ENCODE measurements at places on chromosomes 7 and 10.

- DNase-seq, result no peak
Measured at GRCh38 chr7:22150221-22150620, 204.5 kb upstream of the CDCA7L start.

GRCh38 chr7:144494355-144494754, 90.9 kb upstream of the NOBOX start:
- DNase-seq, result no peak

DNA sequence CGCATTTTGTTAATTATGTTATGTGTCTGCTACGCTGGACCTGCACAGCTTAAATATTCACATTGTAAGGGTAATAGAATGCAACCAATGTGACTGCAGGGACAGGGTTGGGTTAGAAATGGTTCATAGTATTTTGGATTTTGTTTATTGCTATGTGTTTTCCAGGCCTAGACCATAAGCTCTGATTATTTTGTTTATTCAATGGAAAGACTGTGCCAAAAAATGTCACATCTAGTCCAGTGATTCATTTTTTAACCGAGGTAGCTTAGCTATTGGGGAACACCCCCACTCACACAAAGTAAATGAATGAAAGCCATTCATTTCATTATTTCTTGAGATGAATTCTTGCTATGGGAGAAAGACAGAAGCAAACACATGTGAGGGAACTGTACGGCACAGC, 516.5 kb upstream of the ANKRD30A start:
- no peak for DNase-seq

GRCh38 chr10:33040436-33040835, 82.4 kb upstream of the ITGB1 start:
- DNase-seq, result no peak

DNA sequence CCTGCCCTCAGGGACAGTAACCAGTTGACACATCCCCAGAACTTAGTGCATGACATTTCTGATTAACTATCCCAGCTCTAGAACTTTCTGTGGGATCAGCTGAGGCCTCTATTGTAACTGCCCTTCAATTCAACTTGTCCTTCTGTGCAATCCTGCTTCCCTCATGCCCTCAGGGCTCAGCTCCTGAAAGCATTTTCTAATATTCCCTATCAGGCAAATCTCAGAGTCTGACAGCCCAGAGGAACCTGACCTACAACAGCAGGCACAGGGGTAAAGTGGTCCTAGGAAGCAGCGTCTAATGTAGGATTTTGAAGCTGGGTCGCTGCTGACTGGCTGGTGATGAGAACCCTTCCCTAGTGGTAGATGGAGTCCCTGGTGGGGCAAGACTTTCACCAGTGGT, 13.6 kb upstream of the STN1 start:
- DNase-seq, result no peak

DNA sequence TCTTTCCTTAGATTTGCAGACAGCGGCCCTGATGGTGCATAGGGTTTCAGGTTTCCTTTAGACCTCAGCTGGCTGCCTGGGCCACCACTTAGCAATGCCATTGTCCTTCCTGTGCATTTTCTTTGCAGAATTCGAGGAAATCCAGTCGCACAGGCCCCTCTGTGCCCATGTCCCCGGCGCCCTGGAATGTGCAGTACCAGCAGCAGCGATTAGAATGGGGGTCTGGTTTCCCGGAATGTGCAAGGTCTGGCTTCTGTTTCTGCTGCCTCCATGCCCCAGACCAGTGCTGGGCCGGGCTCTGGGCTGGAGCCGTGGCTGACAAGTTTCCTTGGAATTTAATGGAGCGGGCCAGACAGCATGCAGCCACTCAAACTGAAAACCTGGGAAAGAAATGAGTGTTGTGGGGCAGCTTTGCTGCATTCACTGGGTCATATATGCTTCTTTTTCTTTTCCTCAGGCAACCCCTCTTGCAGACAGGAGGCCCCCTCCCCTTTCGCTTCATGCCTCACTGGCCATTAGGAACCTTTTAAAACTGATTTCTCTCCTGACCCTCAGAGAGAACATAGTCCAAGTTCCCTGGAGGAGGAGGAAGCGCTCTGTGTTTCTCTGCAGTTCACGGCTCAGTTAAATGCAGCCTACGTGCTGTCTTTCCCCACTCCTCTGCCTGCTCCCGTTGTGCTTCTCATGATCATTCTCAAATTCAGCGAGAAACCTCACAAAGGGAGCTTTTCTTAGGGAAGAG, 14.4 kb downstream of the HTRA1 start:
- DNase-seq, result no peak

GRCh38 chr7:87356448-87356847, 11.0 kb downstream of the CROT start:
- DNase-seq, result no peak

DNA sequence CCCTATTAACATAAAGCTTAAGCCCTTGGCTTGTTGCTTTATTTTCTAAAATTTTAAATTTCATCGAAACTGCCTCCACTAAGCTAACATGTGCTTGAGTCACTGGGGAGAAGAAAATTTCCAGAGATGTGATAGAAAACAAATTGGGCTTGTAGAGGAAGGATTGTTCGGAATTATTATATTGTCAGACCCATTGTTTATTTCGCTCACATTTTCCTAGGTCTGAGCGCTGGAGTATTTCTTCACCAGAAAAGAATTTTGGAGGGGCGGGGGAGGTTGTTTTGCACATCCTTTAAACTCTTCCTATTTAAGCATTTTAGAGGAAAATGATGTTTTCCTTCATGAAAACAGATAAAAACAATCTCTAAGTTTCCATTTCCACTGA, 29.1 kb downstream of the CELF2 start:
- no peak for DNase-seq

- DNase-seq, result peak; percentile 96
Measured at GRCh38 chr10:62384057-62384446, 9.9 kb downstream of the ZNF365 start.

- DNase-seq, result no peak
Measured at GRCh38 chr10:76902949-76903348, 734.7 kb downstream of the KCNMA1 start.
